Stimulated activated CD4-positive, alpha-beta T cell treated with anti-CD3 and anti-CD28 coated beads, Interleukin-1b, Interleukin-23, amount 100 ng/mL, for 48 hours (primary cell): ENCODE measurements at places on chromosomes 2 and 18.
A peak's percentile ranks its signal among the peaks of the same experiment; 100 is the strongest.

DNA sequence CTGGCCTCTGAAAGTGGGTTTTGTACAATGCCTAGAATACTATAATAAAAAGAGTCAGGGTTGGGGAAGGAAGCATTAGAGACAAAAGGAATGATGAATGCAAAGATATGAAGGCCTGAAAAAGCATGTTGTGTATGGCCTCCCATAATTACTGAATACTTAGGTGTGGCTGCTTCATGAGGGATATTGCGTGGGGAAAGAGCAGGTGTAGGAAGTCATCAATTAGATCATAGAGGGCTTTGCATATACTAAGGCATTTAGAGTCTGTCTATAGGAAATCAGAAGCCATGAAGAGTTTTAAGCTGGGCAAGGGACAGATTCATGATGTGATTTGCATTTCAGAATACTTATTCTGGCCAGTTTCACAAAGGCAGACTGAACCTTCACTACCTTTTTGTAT lies 48.2 kb downstream of the NCOA1 start:
- no peak for DNase-seq

GRCh38 chr18:44909191-44909719 lies 228.6 kb downstream of the SETBP1 start:
- DNase-seq, result no peak

- no peak for DNase-seq
These were observed 54.7 kb downstream of the MTA3 start for GRCh38 chr2:42622943-42623676.

DNA sequence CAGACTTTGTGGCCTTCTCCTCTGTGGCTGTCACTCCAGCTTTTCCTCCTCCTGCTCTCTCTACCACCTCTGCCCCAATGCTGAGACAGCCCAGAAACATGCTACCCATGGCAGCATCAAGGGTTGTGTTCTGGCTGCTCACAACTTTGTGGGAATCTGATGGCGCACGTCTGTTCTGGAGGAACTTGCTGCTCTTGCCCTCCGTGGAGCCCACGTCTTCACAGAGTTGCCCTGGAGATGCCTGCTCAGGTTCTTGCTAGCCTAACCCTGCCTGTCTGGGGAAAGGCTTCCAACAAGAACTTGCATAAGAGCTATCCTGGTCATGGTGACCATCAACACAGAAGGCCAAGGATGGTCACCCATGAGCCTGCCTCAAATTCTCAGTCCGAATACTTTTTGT lies 237.4 kb downstream of the AFF3 start:
- no peak for DNase-seq

- DNase-seq, result no peak
These were observed 651.4 kb downstream of the STK39 start for GRCh38 chr2:167595839-167596471.

- DNase-seq, result no peak
These were observed 190.6 kb downstream of the MYCN start for GRCh38 chr2:16130906-16131400.

GRCh38 chr2:197871780-197872456 lies 67.5 kb downstream of the PLCL1 start:
- no peak for DNase-seq

- DNase-seq, result no peak
These were observed 171.3 kb downstream of the THADA start for GRCh38 chr2:43424262-43425207.

DNA sequence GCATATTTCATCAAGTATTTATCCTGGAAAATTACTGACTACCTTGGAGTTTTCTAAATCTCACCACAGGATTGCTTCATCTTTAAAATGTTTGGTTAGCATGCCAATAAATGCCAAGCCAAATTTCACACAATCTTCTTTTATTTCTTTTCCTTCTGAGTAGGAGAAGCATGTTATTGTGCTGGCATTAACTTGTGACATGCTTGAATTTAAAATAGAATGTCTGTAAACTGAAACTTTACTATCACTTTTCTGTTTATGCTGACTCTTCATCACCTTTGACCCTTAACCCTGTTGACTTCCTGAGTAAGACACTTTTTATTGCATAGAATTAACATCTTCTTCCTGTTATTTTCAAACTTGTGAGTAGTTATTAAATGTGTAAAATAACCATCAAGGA lies 56.2 kb upstream of the LRRTM4 start:
- no peak for DNase-seq

- DNase-seq, result no peak
These were observed 18.1 kb upstream of the GCFC2 start for GRCh38 chr2:75728614-75729419.

DNA sequence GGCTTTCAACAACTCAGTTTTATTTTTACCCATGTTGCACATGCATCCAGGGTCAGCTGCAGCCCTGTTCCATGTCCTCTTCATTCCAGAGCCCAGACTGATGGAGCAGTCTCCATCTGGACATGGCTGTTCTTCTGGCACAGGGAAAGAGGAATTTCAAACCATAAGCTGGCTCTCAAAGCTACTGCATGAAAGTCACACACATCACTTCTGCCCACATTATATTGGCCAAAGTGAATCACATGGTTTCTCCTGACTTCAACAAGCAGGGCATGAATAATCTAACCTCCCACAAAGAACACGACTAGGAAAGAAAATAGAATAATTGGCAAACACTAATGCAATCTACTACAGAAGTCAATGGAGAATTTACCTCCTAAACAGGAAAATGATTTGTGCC lies 94.2 kb downstream of the FTCDNL1 start:
- no peak for DNase-seq

GRCh38 chr18:28637897-28638296 lies 461.0 kb upstream of the CDH2 start:
- DNase-seq, result no peak

DNA sequence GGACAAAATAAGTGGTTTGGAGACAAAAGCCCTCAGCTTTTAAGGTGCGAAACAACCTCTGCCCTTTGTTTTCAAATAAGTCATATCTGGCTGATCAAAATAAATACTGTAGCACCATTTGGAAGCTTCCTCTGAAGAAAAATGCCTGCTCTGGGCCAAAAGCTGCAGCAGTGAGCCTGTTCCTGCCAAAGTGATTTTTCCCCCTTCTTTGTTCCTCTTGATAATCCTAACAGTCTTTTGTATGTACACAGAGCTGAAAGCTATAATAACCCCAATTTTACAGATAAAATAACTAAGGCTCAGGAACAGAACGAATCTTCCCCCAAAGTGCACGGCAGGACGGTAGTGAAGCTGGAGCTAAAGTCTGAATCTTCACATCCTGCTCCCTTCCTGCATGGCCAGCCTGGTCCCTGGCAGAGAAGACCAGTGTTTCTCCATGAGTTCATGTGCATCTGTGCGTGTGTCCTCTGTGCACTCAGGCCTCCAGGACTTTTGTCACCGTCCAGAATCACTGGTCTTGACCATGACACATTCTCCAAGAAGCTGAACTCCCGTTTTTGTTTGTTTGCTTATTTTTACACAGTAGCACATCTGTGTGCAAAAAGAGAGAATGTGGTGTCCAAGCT lies 2114.1 kb upstream of the PIK3C3 start:
- DNase-seq, result no peak

- no peak for DNase-seq
These were observed 38.1 kb downstream of the L3MBTL4 start for GRCh38 chr18:6376433-6377229.

DNA sequence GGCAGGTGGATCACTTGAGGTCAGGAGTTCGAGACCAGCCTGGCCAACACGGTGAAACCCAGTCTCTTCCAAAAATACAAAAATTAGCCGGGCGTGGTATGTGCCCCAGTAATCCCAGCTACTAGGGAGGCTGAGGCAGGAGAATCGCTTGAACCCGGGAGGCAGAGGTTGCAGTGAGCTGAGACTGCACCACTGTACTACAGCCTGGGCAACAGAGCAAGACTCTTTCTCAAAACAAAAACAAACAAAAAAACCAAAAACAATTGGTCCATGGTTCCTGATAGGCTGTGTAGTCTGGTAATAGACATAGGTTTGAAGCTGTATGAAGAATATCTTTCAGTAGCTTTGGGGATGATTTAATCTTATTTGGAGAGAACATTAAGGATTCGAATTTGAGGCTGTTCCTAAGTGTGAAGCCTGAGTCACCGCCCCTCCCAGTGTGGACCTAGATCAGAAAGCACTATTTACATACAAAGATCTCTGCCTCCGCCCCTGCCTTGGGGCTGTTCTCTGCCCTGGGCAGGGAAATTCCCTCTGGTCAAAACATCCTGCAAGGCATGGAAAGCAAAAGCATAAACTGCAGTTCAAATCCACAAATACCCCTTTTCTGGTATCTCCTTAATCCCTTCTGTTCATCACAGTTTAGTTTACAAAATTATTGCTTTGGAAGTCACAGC lies 52.8 kb upstream of the PMAIP1 start:
- peak; percentile 64 for DNase-seq

DNA sequence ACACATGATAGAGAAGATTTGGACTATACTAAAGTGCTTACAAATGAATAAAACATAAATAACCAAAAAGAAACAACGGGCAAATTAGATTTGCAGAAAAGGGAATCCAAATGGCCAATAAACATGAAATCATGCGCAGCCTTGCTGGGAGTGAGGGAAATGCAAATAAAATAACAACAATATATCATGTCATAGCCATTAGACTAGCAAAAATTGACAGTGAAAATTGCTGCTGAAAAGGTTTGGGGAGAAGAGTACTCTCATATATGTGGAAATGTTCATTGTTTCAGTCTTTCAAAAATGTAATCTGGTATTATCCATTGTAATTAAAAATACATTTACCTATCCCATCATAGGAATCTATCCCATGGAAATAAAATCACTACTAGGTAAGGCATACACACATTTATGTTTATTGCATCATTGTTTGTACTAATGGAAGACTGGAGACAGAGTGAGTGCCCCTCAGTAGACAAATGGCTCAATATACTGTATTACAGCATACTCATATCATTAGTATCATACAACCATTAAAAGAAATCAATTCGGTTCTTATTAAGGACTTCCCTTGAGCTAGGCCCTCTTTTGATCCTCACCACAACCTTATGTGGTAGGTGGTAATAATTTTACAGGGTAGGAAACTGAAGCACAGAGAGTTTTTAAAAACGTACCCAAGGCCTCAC lies 94.1 kb upstream of the MSTN start:
- DNase-seq, result no peak

GRCh38 chr2:119668546-119668945 lies 10.5 kb upstream of the TMEM177 start:
- DNase-seq, result no peak

- no peak for DNase-seq
These were observed 37.4 kb downstream of the HNRNPLL start for GRCh38 chr2:38565333-38565732.

GRCh38 chr2:204483608-204484081 lies 61.6 kb upstream of the PARD3B start:
- DNase-seq, result no peak

DNA sequence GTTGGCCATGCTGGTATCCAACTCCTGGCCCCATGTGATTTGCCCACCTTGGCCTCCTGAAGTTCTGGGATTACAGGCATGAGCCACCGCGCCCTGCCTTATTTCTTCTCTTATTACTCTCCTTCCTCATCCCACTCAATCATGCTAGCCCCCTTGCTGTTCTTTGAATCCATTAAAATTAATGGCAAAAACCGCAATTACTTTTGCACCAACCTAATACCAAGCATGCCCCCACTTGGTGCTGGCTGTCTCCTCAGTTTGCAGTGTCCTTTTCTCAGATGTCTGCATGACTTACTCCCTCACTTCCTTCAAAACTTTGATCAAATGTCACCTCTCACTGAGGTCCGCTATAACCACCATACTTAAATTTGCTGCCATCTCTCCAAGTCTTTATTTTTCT lies 34.6 kb downstream of the DYTN start:
- no peak for DNase-seq

DNA sequence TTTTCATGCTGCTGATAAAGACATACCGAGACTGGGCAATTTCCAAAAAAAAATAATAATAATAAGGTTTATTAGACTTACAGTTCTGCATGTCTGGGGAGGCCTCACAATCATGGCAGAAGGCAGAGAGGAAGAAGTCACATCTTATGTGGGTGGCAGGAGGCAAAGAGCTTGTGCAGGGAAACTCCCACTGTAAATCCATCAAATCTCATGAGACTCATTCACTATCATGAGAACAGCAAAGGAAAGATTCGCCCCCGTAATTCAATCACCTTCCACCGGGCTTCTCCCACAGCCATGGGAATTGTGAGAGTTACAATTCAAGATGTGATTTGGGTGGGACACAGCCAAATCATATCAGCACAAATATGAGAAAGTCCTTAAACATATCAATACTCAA lies 1314.8 kb downstream of the DPP10 start:
- no peak for DNase-seq

GRCh38 chr18:75123113-75123512 lies 85.8 kb downstream of the PTGR3 start:
- no peak for DNase-seq

GRCh38 chr18:11362856-11363255 lies 213.5 kb upstream of the PIEZO2 start:
- DNase-seq, result no peak

- DNase-seq, result no peak
These were observed 191.6 kb upstream of the SP5 start for GRCh38 chr2:170523506-170523905.

- DNase-seq, result no peak
These were observed 62.4 kb upstream of the XIRP2 start for GRCh38 chr2:166825914-166826313.

DNA sequence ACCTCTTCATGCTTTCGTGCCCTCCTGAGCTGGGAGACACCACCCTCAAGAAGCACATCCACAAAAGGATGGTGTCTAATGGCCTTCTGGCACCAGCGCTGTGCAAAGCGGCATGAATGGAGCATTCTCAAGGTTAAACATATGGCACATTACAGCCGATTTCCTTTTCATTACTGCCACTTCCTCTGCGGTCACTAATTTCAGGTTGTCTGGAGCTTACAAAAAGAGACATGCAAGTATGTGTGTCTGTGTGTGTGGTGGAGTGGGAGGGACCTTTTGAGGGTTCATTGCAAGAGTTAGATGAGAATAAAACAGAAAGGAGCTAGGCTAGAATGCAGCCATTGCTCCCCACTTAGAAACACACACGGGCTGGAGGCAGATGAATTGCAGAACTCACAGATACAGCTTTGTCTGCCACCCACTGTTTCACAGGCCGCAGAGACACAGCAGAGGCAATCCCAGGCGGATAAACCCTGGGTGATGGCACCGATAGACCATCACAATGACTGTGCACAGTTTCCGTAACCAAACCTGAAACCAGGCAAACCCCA lies 76.0 kb downstream of the TGIF1 start:
- peak; percentile 53 for DNase-seq

GRCh38 chr2:27152102-27152795 lies 3.4 kb downstream of the TCF23 start:
- no peak for DNase-seq

DNA sequence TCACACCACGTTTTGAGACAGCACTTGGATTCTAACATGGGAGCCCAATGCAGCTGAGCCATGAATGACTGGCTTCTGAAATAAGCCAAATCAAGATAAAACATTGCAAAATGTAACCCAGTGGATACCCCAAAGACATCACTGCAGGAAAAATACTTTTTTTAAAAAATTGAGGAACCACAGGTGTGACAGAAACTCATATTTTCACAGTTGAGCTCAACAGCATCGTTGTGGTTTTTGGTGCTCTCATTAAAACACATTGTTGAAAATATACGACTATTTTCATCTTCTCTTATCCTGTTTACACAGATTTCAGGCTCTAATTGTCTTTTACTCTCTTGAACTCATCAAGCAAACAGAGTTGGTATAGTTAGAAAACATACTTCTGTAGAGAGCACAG lies 429.3 kb upstream of the VRK2 start:
- no peak for DNase-seq
